ENCODE measurements at places on chromosomes 4 and X.

GRCh38 chrX:13177921-13178566, 133.6 kb upstream of the FAM9C start:
- no peak for DNase-seq

DNA sequence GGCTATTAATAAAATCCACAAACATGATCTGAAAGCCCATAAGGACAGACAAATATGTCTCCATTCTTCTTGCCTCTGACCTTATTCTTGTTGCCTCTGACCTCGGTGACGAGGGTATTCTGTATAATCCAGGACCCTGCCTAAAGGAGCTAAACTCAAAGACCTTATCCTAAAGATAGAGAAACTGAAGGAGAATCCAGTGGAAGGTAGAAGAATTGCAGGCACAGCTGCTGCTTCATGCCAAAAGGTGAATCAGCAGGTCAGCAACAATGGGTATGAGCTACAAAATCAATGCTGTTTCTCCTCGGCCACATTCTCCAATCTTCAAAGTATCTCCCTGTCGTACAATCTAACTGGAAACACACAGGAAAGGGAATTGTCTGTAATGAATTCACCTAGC, 71.4 kb downstream of the INTS6L start:
- DNase-seq: no peak

GRCh38 chrX:125439194-125439849, 119.7 kb downstream of the TEX13C start:
- no peak for DNase-seq

DNA sequence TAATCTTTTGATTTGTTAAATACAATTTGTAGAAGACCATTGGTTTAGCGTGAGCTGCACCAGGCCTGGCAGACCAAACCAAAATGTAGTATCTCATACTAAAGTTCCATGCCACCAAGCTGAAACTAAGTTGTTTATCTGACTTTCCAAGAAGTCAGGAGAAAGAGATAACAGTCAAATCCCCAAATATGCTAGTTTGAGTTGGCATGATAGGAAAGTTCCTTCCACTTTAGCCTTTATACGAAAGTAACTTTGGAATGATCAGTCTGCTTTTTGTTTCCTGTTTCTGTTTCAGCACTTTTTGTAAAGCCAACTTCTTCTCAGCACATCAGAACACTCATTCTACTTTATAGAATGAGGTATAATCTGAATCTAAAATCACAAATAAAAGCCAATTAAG, 449.2 kb downstream of the GRXCR1 start:
- no peak for DNase-seq

DNA sequence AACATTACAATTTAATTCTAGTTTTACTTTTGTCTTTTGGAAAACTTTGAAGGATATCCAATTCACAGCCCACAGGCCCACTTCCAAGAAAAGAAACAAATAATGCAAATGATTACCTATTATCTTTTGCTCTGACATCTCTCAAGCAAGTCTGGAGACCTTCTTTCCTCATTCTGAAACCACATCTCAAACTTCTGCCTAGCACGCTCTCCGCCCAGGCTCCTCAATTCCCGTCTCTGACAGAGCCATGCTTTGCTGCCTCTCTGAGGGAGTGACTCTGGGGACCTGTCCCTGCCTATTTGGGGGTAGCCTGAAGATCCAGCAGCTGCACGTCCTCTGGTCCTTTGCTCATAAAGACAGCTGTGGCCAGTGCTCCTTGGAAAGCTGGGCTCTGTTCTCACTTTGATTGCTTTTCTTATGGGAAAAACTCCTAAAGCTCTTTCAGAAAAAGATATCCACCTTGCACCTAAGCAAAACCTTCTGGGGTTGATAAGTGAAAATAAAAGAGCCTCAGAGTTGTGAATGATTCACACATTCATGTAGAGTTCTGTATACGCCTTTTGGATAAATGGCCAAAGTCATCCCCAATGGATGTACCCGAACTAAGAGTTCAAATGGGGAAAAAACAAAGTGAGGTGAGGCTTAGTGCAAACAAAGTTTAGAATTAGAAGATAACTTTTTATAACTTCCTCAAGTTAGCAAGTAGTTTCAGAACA, 72.4 kb upstream of the TNIP3 start:
- DNase-seq: no peak

GRCh38 chr4:70667740-70668535, 1.6 kb upstream of the JCHAIN start:
- no peak for DNase-seq

DNA sequence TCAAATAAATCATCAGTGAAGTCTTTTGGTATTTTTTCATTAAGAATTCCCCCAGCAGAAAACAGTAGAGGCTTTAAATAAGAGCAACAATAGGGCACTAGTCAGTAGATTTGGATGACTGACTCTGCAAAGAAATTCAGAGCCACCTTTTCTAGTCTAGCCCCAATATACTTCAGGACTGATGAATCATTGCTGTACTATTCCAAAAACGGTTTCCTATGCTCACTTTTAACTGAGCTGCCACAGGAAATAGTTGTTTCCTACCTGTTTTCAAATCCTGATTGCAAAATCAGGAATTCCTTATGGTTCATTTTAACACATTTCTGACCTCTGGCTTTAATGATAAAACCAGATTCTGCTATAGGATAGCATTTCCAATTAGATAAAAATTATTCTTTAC, 171.6 kb downstream of the NR3C2 start:
- no peak for DNase-seq

DNA sequence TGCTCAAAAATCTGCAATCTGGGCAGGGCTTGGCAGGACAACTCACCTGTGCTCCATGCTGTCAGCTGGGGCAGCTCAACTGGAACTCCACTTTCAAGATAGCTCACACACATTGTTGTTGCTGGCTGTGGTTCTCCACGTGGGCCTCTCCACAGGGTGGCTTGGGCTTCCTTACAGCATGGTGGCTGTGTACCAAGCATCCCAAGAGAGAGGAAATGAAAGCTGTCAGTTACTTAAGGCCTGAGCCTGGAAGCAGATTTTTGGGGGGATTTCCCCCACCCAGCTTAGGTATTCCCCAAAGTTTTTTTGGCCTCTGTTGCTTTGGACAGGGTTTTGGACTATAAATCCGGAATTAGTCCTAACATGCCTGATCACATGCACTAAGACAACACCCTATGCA, 81.0 kb downstream of the BCOR start:
- no peak for DNase-seq

GRCh38 chrX:1281521-1281920, 12.9 kb downstream of the CSF2RA start:
- DNase-seq: no peak

GRCh38 chr4:113141901-113142346, 92.5 kb downstream of the ANK2 start:
- DNase-seq: no peak

DNA sequence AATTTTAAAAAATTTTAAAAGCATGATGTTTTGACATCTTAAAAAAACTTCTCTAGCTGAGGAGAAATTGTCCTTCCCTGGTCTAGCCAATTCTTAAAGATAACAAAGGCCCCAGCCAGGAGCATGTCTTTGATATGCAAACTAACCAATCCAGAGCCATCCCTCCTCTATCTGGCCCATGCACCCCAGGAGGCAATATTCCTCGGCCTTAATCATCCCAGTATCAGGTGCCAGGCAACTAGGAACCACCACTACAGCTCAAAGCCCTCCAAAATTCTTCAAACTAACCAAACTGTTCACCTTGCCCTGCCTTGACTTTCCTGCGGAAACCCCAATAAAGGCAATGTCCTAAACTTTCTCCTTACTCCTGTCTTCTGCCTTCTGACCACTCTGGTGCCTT, 97.8 kb upstream of the USP9X start:
- no peak for DNase-seq

- DNase-seq: peak; percentile 15
Measured at GRCh38 chr4:143335979-143336780, 496 bp upstream of the GAB1 start.

- no peak for DNase-seq
Measured at GRCh38 chrX:112391313-112391712, 288.4 kb downstream of the LHFPL1 start.

DNA sequence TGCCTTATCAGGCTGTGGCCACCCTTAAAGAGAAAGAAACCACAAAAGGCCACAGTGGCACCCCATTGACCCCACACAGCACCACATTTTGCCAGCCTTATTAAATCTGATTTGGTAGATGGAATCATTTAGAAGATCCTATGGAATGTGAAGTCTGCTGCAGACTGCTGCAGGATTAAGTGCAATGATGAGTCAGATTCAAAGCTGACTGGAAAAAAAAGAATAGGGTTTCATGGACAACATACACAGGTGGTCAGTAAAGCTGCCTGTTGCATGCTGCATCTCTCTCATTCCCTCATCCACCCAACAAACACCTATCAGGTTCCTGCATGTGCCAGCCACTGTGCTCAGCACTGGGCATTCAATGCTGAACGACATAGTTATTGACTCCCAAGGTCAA, 56.6 kb downstream of the CHST7 start:
- DNase-seq: no peak

DNA sequence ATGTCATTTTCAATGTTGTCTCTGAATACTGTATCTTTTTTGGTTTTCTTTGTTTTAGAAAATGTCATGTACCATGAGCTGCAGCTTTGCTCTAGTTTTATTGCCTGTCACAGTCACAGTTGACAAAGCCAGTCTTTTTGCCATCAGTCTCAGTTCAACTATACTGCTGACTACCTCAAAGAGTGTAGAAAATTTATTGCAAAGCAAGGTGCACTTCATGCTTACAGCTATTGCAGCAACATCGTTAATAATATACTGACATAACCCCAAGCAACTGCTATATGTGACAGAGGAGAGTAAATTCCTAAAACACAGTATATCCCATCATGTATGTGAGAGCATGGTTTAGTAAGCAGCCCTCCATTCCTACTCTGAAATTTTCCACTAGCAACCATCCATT, 2022.3 kb downstream of the ARAP2 start:
- no peak for DNase-seq

GRCh38 chr4:188778905-188779304, 639.7 kb downstream of the TRIML1 start:
- no peak for DNase-seq

DNA sequence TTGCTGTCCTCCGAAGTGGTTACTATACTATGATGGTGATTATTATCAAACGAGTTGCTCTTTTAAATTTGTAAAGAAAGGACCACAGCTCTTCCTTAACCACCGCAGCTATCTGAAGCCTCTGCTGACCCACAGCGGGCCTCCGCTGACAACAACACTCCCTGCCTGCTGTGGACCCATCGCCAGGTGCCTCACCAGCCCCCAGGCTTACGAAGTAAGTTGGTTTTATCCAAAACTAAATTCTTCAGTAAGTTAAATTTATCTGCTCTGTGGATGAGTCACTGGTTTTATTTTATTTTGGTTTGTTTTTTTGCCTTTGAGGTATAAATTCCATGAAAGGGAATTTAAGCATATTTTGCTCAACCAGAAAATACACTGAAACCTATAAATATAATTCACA, 54.7 kb downstream of the SLC9A6 start:
- DNase-seq: no peak

- no peak for DNase-seq
Measured at GRCh38 chr4:53592122-53592521, 836 bp upstream of the LNX1 start.

- no peak for DNase-seq
Measured at GRCh38 chr4:80210549-80210948, 13.2 kb downstream of the PRDM8 start.

DNA sequence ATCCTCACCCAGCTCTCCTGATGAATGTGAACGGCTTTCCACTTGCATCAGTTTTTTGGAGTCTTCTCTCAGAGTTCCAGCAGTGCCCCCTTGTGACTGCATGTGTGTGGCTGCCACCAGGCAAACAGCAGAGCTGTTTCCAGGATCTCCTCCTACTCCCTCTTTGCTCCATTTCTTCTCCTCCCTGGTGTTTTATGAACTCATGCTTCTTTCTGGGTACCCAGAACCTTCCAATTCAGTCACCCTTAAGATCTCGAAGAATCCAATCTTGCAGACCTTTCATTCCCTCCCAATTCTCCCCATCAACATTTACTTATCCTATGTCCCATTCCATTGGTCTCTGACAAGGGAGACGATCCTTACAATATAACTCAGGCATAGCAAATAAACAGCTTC, 6.8 kb upstream of the TCEANC start:
- DNase-seq: peak; percentile 34

DNA sequence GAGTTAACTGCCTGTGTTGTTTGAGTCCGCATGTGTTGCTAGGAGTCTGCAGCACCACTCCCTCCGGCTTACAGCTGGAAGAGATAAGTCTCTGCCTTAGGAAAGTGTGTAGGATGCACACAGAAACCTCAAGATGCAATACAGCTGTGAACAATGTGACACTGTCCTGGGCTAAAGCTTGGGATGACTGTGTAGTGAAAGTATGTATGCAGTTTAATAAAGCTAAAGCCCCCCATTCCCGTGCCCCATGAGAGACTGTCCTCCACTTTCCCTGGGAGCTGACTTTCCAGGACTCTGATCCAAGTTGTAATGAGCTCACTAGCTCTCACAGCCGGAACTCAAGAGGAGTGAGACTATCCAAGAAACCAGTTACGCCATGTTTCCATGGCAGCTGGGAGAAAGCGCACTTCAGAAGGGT, 156.6 kb upstream of the FTHL17 start:
- no peak for DNase-seq

DNA sequence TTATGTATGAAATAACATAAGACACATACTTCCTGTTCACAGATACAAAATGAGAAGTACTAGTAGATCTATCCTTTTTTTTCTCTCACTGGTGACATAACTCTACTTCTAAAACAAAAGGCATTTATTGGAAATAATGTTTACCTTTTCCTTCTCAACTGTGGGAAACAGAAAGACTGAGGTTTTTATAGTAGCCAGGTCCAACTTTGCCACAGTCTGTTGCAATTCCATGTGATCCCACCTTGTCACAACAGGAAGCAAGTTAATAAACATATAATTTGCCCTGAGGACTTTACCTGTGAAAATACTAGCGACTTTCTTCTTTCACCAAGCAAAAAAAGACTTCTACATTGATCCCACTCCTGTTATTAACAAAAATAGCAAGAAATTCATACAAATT, 475.8 kb downstream of the PDGFC start:
- no peak for DNase-seq

- DNase-seq: no peak
Measured at GRCh38 chr4:142367418-142368180, 478.5 kb downstream of the INPP4B start.

- no peak for DNase-seq
Measured at GRCh38 chrX:19750028-19750782, 137.2 kb downstream of the SH3KBP1 start.

DNA sequence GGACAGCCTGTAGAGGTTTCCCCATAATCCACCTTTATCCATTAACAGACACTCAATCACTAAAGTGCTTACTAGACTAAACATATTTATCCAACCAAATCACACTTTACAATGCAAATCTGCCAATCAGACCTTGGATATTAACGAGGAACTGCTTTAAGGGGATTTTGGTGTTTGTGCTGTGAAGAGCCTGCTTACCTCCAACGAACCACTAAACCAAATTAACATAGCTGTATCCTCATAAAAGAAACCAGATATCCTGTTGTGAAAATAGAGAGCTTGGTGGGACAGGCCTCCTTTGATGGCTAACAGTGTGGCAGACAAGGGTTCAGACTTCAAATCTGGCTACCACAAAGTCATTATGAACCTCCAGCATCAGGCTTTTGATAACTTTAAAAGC, 252.6 kb upstream of the HAND2 start:
- no peak for DNase-seq
